ENCODE measurements at places on chromosomes 11 and 22. TPM values are rescaled to one million over a fixed set of nuclear protein-coding genes. Genes with fewer than 3 reads are reported as not detected.

DNA sequence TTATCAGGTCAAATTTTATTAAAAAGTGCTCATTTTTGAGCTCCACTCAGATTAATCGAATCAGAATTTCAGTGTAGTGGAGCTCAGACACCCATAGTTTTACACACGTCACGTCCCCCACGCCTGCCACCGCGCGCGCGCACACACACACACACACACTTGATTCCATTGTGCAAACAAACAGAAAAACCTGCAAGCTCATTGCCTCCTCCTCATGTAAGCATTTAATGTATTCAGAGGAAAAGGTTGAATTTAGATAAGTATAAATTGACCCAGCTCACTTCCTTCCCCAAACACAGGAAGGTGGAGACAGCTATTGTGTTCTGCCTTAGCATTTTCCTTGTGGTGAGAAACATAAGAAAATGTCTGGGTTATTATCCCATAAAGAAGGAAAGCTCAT lies 336.7 kb downstream of the LUZP2 start:
- no peaks in the 10 kb centered on the region for H3K36me3 ChIP-seq
- no peaks in the 10 kb centered on the region for H3K4me1 ChIP-seq
- H3K27ac ChIP-seq, result no peak overlapping the region
- H3K27me3 ChIP-seq, result no peaks in the 10 kb centered on the region
- no peak overlapping the region for H3K4me3 ChIP-seq

DNA sequence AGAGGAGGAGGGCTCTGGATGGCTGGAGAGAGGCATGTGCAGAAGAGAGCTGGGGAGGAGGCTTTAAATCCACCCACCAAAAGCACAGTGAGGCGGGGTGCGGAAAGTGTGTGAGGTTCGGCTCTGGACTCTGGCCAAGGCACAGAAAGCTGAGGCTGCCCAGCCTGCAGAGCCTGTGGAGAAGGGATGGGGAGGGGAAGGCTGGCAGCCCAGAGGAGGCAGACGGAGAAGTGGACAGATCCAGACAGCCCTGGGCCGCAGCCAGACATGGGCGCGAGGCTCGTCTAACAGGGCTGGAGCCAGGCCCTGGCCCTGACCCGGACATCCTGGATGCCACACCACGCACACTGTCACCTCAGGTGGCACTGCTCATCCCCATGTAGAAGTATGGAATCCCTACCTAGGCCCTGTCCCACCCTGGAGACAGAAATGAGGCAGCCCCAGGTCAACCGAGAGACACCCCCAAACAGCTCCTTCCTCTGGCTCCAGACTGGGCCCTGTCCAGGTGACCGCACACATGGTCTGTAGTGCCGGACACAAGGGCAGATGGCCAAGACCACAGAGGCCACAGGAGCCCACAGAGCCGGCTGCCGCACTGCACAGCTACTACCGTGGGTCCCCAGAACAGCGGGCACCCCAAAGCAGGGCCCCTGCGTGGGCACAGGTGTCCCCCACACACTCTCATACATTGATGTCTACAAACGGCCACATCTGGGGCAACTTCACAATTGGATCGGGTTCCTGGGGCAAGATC lies 16.6 kb upstream of the MOB2 start:
- peaks cover 4% of the 10 kb centered on the region for H3K4me1 ChIP-seq
- H3K4me3 ChIP-seq, result no peak overlapping the region
- no peak overlapping the region for H3K27ac ChIP-seq
- no peaks in the 10 kb centered on the region for H3K36me3 ChIP-seq

DNA sequence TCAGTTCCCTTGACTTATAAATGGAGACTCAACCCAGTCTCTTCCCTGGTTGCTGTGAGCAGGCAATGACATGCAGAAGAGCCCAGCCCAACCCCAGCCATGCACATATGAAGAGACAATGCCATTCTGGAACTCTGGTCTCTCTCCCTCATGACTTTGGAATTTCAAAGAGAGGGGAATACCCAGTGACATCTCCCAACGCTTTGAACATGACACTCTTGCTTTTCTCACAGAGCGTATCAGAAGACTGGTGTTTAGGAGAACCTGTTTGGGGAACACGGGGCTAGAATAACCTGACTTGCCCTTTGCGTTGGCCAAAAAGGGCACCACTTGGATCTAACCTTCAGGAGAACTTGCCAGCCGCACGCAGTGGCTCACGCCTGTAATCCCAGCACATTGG lies 12.9 kb downstream of the RANGAP1 start:
- H3K27me3 ChIP-seq, result no peaks in the 10 kb centered on the region
- H3K27ac ChIP-seq, result no peak overlapping the region
- no peak overlapping the region for H3K4me3 ChIP-seq
- DNase-seq, result no peak
- H3K36me3 ChIP-seq, result peaks cover 53% of the 10 kb centered on the region
- no peaks in the 10 kb centered on the region for H3K4me1 ChIP-seq

GRCh38 chr11:110571081-110571720 lies 141.0 kb downstream of the ARHGAP20 start:
- H3K4me1 ChIP-seq, result no peaks in the 10 kb centered on the region
- no peak overlapping the region for H3K4me3 ChIP-seq
- no peak for DNase-seq
- H3K27ac ChIP-seq, result no peak overlapping the region

DNA sequence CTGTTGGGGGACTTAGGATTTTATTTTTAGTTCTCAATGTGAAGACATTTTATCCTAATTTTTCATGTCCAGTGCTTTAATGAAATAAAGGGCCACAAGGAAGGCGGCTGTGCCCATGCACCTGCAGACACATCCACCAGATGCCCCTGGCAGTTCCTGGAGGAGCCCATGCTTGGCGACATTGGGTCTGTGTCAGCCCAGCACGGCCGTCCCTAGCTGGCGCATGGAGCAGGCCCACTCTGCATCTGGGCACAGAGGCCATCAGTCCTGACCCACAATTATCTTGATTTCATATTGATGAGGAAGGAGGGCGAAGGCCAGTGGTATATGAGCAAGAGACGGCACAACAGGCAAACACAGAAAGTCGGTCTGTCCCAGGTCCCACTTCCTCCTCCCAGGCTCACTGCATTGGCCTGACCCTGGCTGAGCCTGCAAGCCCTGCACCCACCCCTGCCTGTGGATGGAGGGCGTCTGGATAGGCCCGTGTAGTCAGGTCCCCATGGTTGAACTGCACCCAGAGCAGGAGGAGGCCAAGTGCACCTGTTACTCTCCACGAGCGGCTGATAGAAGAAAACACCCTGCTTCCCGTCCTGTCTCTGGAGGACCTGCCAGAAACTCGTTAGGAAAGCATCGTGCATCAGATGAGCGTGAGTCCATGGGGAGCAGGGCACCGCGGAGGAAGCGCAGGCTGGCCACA lies 296.9 kb downstream of the BRD1 start:
- H3K4me3 ChIP-seq, result no peak overlapping the region
- H3K27ac ChIP-seq, result no peak overlapping the region
- H3K27me3 ChIP-seq, result peaks cover 2% of the 10 kb centered on the region
- H3K4me1 ChIP-seq, result no peaks in the 10 kb centered on the region

GRCh38 chr11:57348636-57349313 lies 10.6 kb downstream of the P2RX3 start:
- H3K4me3 ChIP-seq, result no peak overlapping the region
- H3K27me3 ChIP-seq, result peaks cover 5% of the 10 kb centered on the region
- no peak for DNase-seq
- no peaks in the 10 kb centered on the region for H3K36me3 ChIP-seq
- H3K27ac ChIP-seq, result no peak overlapping the region

DNA sequence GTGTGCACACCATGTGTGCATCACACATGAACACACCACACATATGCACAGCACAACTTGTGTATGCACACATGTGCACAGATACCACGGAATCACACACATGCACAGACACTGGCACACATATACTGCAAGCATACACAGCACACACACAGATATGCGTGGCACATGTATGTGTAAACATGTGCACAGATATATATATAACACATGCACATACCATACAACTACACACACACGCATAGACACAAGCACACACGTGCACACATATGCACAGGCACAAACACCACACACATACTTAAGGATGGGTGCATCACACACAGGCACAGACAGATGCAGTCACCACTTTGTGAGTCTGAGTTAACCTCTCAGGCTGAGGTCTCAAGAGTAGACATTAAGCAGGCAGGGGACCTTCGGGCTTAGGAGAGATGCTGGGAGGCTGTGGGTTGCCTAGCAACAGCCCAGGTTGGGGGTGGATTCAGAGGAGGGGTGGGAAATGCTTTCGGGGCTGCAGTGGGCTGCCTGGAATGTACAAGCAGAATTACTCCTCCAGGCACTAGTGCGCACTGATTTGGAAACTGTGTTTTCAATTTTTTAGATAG lies 82.9 kb downstream of the MYO18B start:
- no peaks in the 10 kb centered on the region for H3K36me3 ChIP-seq
- H3K27me3 ChIP-seq, result no peaks in the 10 kb centered on the region
- no peaks in the 10 kb centered on the region for H3K4me1 ChIP-seq
- H3K27ac ChIP-seq, result no peak overlapping the region

DNA sequence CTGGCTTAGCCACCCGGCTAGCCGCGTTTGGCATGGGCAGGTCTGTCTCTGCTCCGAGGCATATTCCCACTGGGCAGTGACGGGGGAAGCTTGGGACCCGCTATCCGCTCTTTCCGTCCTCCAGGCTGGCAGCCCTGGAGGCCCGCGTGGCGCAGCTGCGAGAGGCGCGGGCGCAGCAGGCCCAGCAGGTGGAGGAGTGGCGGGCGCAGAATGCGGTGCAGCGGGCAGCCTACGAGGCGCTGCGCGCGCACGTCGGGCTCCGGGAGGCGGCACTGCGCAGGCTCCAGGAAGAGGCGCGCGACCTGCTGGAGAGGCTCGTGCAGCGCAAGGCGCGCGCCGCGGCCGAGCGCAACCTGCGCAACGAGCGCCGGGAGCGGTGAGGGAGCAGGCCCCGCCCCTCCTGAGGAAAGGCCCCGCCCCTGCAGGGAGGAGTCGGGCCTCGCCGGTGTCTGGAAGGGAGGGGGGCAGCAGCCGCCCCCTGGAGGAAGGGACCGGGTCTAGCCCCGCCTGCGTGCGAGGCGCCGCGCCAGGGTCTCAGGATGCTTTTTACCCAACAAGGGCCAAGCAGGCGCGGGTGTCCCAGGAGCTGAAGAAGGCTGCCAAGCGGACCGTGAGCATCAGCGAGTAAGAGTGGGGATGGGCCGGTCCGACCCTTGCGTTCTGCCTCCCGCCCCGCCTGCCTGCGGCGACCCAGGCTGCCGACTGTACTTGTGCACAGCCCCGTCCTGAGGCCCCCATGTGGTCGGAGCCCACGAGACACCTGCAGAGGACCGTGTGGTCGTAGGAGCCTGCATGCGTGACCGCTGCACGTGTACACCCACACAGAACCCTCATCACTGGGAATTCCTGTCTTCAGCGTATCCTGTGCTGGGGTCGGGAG lies 7.9 kb downstream of the ATG16L2 start:
- H3K27me3 ChIP-seq, result no peaks in the 10 kb centered on the region
- DNase-seq, result peak; percentile 73
- peak overlapping the region; percentile 68 for H3K4me3 ChIP-seq
- peaks cover 14% of the 10 kb centered on the region for H3K4me1 ChIP-seq
- H3K27ac ChIP-seq, result no peak overlapping the region

DNA sequence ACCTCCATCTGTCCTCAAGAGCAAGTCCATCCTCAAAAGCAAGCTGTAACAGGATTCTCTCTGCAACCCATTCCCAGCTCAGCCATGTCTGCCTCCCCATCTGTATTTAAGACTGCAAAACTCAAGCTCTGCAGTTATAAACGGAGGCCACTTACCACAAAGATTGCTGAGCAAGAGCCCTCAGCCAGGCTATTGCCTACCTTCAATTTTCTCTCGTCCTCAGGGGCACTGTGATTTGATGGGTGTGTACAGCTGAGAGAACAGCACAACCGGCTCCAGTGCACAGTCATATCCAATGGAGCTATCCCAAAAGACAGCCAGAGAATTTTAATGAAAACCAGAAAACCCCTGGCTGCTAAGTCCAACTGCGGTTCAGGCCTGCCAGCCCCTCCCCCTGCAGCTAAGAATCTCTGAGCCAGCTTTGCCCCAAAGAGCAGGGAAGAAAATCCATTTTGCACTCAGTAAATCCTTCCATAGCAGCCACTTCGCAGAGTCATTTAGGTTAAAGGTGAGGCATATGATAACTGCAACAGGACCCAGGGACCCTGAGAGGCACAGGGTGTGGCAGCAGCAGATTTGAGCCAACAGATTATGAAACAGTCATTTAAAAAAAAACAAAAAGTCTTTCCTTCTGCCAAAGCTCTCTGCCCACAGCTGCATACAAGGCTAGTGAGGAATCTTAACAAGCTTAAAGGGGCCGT lies 37.6 kb downstream of the RAB30 start:
- peak; percentile 81 for DNase-seq
- no peaks in the 10 kb centered on the region for H3K36me3 ChIP-seq
- no peaks in the 10 kb centered on the region for H3K27me3 ChIP-seq
- peak overlapping the region; percentile 48 for H3K4me3 ChIP-seq

- H3K4me1 ChIP-seq, result peaks cover 5% of the 10 kb centered on the region
- H3K36me3 ChIP-seq, result no peaks in the 10 kb centered on the region
- no peak overlapping the region for H3K4me3 ChIP-seq
- H3K27ac ChIP-seq, result no peak overlapping the region
- H3K27me3 ChIP-seq, result no peaks in the 10 kb centered on the region
Measured at GRCh38 chr22:38187413-38188212, 6.0 kb upstream of the PLA2G6 start.

DNA sequence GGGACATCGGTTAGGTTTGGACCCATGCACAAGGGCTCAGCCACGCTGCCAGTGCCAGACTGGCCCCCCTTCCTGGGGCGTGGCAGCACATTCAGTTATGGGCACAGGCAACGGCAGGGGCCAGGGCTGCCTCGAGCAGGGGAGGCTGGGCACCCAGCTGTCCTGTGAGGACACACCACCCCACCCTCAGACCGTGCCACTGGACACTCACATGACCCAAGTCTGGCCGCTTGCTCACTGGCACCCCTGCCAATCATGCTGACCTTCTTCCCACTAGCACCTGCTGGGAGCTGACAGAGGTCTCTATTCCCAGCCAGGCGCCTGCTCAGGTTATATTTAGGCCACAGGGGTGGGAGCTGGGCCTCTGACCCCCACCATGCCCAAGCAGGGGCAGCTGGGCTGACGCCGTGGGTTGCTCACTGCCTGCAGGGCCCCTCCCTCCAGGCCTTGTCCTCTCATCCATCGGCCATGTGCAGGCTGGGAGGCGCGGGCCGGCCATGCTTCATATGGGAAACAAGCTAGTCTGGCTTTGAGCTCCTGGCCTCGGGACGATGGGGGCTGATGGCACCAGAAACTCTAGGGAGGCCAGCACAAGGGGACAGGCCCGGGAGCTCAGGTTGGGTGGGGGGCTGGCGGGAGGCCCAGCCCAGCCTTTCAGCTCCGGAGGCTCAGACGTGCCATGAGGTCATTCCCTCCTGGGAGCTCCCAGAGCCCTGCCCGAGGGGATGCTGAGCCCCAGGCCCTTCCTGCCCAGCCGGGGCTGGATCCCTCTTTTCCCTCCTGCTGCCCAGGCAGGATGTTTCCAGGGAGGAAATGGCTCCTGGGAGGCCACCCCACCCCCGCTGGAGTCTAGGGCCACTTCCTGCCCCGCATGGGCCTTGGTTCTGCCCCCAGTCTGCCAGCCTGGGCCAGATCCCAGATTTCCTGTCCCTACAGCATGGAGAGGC lies 15.2 kb upstream of the TBX1 start:
- H3K27ac ChIP-seq, result no peak overlapping the region
- DNase-seq, result no peak
- H3K4me3 ChIP-seq, result no peak overlapping the region
- peaks cover 15% of the 10 kb centered on the region for H3K27me3 ChIP-seq
- no peaks in the 10 kb centered on the region for H3K4me1 ChIP-seq
- no peaks in the 10 kb centered on the region for H3K36me3 ChIP-seq

MS4A13 gene
- total RNA-seq, result not detected

F2 gene
- 0.57 TPM for total RNA-seq

OR8A1 gene
- not detected for total RNA-seq

CNTF gene
- 1.4 TPM for total RNA-seq

MS4A14 gene
- total RNA-seq, result not detected

LRRC74B gene
- total RNA-seq, result 0.19 TPM

DAGLA gene
- total RNA-seq, result 5.5 TPM

IL17REL gene
- total RNA-seq, result not detected

Measured in astrocyte (in vitro differentiated cells and primary cell).